ENCODE measurements at places on chromosomes 1 and 21.

- peak; percentile 86 for DNase-seq
Observed at GRCh38 chr1:151165738-151166504, at the start of the genes LYSMD1 and SCNM1. TSS of gene LYSMD1 (minus strand) at chr1:151165902. CDS start at chr1:151165258, 644 bp downstream. TSS of gene SCNM1 (plus strand) at chr1:151166144. CDS start at chr1:151166153, 9 bp downstream.

DNA sequence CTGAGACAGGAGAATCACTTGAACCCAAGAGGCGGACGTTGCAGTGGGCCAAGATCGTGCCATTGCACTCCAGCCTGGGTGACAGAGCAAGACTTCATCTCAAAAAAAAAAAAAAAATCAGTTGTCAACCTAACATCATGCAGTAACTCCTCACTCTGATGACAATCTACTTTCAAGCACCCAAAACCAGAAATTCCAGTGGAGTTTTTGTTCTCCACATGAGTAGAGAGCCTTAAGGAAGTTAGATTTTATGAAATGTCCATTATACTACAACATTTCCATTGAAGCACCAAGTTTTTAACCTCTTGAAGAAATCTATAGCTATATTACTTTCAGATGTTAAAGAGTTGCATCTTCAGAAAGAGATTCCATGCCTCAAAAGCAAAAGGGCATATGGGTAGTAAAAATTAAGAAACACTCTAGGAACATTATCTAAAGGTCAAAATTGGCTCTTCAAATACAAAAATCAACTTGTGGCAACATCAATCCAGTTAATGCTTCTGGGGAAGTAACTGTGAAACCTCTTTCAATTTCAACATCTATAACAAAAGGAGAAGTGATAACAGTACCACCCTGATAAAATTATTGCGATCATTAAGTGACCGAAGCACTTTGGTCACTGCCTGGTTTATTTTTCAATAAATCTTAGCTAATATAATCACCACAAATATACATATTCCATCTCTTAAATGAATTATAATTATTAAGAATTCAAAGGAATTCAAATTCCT, 7.7 kb downstream of the LPGAT1 start:
- DNase-seq = no peak

DNA sequence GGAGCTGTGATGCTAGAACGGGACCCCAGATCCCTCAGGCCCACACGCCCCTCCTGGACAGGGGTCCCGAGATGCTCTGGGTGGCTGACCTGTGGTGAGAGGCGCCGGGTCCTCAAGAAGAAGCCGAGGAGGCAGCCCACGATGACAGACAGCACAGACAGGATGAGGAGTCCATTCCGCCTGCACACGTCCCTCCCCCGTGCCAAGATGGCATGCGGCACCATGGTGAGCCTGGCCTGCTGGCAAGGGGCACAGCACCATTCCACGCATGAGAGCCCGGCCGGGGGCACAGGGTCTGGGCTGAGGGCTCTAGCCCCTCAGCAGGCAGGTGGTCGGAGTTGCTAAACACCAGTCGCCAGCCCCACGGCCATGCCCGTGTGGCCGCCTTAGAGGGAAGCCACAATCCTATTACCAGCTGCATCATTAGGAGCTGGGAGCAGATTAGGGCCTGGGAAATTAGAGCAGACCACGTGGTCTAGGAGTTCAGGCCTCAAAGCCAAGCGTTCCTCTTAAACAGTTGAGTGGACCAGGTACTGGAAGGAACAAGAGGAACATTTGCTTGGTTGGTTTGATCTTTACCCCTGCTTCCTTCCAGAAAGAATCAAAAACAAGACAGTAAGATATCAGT, at the start of gene SLC1A7:
TSS of gene SLC1A7 (minus strand) at position 413 of the 628 bp plus-strand sequence. CDS start at position 224, 189 bp downstream.
- no peak for DNase-seq

DNA sequence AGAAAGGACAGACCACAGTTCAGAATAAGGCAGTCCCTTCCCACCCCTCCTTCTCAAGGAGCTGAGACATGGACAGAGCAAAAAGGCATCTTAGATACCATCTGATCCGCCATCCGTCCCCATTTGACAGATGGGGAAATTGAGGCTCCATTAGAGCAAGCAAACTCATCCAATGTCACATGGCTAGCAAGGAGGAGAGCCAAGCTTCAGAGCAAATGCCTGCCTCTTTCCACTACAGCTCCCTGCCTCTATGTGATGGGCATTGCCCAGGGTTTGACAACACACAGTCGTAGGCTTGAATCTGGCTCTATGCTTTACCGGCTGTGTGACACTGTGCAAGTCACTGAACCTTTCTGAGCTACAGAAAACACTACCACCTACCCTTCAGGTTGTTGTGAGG, 3.9 kb downstream of the SLC30A2 start:
- DNase-seq = no peak

DNA sequence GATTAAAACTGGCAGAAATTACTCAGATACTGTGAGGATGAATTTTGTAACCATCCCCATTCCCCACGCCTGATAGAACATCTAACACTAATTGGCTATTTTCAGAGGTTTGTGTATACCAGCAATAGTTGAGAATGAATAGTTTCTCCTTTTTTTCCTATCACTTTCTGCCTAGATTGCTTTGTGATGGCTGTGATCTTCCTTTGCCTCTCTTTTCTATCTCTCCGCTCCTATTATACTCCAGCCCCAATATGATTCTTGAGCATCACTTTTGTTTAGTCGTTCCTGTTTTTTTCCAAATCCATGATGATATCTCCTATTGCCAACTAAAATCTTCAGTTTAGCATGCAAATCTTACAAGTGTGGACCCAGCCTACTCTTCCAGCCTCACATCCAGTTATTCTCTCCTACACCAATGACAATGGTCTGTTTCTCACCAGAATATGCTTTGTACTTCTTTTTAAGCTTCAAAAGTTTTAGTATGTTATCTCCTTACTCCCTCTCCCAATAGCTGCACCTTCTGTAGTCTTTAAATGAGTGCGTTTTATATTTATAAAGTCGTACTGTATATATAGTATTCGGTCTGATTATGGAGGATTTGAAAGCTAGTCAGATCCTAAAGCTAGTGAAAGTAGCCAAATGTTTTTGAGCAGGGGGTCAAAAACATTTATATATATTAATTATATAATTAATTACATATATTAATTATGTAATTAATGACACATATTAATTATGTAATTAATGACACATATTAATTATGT, 25.2 kb downstream of the MAGI3 start:
- DNase-seq = no peak

DNA sequence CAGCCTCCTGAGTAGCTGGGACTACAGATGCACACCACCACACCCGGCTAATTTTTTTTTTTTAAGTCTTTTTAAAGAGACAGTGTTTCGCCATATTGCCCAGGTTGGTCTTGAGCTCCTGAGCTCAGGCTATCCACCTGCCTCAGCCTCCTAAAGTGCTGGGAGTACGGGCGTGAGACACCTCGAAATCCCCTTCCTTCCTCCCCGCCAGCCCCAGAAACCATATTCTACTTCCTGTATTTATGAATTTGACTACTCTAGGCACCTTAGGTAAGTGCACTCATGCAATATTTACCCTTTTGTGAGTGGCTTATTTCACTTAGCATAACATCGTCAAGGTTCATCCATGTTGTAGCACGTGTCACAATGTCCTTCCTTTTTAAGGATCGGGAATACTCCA, 6.9 kb upstream of the LRP8 start:
- DNase-seq = no peak

DNA sequence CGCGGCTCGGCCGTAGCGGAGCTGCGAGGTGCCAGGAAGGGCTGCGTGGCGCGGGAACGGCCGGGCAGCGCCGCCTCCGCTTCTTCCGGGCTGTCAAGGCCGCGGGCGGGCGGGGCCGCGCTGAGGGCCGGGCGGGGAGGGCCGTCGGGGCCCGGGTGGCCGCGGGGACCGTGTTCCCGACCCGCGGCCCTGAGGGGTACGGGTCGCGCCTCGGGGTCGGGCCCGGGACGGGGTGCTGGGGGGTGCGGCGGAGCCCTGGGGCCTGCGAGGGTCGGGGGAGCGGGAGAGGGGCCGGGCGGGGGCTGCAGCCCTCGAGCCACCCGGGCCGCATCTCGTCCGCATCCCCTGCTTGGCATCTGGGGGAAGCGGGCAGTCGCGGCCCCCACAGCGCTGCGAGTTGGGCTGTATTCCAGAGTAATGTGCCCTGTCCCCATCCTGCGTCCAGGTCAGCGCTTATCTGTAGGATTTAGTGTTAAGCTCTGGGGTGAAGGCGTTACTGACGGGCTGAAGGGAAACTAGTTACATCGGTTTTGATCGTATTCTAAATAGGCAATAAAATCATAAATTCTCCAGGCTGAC, 379 bp downstream of the RER1 start:
- DNase-seq = no peak
